Activated T-helper 1 cell treated with Interleukin-2 at 50 U/mL for 16 hours (primary cell): ENCODE measurements at places on chromosomes 1 and 21.

DNA sequence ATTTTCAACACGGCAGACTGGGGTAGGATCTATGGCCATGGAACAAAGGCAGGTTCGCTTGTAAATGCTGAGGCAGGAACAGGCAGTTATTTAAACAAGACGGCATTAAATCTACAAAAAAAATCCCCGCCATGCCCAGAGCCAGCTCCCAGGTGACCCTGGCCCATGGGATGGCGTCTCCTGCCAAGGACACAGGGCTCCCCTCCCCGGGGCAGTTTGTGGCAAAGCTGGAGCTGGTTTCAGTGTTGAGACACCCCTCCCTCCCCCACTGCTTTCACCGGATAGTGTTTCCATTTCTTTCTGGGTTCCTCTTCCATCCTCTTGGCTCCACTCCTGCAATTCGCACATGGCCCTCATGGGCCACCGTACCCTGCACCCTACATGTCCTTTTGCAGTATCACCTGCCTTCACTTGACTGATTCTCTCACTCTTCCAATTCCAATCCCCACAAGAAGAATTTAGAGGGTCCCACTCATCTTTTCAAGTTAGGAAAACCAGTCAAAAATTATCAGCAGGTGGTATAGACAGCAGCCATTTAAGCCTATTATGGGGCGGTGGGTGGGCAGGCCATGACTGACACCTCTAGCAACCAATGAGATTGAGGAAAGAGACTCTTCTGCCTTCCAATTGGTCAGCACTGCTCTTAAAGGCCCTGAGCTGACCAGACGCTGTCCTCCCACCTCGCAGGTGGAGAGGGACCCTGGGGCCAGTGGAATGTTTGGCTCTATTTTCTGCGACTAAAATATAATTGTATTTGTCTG is 52.0 kb downstream of the OLIG1 start:
- no peak for DNase-seq

DNA sequence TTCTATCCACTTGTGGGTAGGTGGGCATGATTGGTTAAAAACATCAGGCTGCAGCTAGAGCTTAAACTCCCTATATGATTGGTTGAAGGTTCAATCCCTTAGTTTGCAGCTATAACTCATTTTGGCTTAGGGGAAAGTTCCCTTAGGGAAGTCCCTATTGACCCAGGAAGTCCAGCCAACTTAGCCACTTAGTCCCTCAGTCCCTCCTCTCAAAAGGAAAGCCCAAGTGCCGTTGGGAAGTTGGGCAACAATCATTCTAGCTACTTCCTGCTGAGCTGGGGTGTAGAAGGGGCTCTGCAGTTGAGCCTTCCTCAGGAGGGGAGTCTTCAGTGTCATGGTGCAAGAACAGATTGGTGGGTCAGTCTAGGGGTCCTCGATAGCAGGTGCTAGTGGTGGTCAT is 12.2 kb downstream of the MSTO1 start:
- DNase-seq = no peak

- no peak for DNase-seq
These were observed at the start of gene EPHB2 for GRCh38 chr1:22710701-22711049. Gene EPHB2, plus strand, starts transcription at chr1:22710839. Its CDS starts 144 bp downstream, at chr1:22710983.

DNA sequence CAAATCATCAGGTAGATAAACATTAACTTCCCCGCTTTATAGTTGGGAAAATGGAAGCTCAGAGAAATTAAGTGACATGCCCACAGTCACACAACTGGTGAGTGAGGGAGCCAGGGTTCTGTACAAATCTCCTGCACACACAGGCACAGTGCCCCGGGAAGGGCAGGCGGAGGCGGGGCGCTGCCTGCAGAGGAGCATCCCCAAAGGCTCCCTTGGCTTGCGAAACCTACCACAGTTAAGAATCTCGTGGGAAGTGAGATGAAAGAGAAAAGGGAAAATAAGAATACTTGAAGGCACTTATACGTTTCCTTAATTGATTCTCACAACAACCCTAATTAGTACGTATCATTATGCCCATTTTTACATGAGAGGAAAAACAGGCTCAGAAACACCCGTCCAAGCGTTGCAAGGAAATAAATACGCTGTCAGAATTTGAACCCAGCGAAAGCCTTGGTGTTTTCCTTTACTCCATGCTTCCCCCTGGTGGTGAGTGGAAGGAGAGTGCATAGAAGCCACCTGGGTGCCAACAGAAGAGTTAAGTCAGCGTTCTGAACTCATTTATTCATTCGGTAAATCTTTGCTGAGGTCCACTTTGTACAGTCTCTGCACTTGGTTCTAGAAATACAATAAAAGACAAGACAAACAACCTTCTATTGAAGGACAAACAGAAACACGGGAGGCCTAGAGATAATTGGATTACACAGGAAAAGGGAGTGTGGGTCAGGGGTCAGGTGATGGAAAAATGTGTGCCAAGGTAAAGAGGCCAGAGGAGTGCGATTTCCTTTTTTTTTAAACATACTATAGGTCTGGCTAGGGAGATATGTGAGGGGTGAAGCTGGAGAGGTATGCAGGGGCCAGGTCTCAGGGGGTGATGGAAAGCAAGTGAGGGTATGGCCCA is 28.4 kb downstream of the ACP6 start:
- peak; percentile 9 for DNase-seq

- no peak for DNase-seq
These were observed 37.6 kb downstream of the CRYAA start for GRCh38 chr21:43206231-43207042.

GRCh38 chr1:1013922-1014648 is 788 bp downstream of the ISG15 start:
- DNase-seq = no peak

DNA sequence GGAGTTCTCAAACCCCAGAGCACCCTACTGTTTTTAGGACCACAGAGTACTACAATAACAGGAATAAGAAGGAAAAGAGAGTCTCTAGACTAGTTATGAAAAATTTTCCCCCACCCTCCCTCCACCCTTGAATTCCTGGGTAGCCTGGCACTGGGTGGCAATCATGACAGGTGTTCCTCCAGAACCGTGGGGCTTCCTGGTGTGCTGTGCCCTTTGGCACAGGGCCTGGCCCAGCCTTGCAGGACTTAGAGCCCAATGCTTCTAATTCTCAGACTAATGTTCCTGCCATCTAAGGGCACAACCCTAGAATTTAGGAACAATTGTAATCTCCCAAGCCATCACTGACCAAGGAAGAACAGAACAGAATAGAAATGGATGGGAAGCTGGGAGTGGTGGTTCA is 1.5 kb upstream of the CD160 start:
- DNase-seq = no peak

GRCh38 chr1:9112961-9113880 is 15.7 kb downstream of the GPR157 start:
- DNase-seq = no peak
